ENCODE measurements at places on chromosomes 1 and 21. TPM values are rescaled to one million over a fixed set of nuclear protein-coding genes. Genes with fewer than 3 reads are reported as not detected.

DNA sequence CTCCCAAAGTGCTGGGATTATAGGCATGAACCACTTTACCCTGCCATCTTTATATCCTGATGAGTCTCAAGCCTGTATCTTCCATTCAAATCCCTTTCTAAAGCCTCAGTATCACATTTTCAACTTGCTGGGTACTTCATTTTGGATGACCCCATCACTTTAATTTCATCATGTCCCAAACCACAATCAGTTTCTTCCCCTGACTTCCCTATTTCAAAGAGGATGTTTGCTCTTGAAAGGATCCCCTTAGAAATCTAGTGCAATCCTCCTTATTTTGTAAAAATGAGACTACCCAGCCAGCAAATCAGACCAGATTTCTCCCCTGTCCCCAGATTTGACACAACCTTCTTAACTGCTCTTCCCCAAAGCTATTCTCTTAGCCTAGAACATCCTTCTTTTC lies 7.0 kb upstream of the TRIT1 start:
- no peaks in the 10 kb centered on the region for H3K27me3 ChIP-seq
- no peaks in the 10 kb centered on the region for H3K36me3 ChIP-seq
- H3K4me3 ChIP-seq, result no peak overlapping the region

DNA sequence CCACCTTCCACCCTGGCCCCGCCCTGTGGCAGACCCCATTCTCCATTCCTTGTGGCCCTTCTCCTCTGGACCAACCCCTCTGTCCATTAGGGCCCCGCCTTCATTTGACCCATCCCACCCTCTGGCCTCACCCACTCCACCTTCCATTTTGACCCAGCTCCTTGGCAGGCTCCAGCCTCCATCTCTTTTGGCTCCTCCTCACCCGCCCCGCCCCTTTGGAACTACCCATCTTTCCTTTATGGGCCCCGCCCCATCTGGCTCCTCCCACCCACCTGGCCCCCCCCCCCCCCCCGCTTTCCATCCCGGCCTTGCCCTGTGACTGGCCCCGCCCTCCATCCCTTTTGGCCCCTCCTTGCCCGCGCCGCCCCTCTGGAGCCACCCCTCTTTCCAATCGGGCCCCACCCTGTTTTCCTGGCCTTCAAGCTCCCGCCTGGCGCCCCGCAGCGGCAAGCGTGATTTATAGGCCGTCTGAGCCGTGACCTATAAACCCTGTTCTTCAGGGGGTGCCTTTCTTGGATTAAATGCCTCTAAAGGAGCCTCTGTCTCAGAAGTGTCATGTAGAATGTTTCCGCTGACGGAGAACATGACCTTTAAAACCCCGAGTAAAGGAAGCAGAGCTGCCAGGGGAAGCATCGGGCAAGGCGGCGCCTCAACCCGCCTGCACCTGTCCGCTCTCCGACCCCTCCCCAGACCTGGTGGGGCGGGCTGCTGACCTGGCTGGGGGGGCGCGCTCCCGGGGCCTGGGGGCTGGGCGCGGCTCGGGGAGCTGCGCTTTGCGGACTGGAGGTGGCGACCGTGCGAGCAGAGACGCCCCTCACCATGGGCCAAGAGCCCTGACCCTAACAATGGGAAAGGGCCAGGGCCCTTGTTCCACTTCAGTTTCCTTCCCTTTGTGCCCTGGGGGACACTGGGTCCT lies 178.0 kb downstream of the CAMTA1 start:
- no peak overlapping the region for H3K4me3 ChIP-seq
- H3K4me1 ChIP-seq, result peaks cover 16% of the 10 kb centered on the region
- H3K27me3 ChIP-seq, result no peaks in the 10 kb centered on the region
- no peaks in the 10 kb centered on the region for H3K36me3 ChIP-seq
- DNase-seq, result no peak

DNA sequence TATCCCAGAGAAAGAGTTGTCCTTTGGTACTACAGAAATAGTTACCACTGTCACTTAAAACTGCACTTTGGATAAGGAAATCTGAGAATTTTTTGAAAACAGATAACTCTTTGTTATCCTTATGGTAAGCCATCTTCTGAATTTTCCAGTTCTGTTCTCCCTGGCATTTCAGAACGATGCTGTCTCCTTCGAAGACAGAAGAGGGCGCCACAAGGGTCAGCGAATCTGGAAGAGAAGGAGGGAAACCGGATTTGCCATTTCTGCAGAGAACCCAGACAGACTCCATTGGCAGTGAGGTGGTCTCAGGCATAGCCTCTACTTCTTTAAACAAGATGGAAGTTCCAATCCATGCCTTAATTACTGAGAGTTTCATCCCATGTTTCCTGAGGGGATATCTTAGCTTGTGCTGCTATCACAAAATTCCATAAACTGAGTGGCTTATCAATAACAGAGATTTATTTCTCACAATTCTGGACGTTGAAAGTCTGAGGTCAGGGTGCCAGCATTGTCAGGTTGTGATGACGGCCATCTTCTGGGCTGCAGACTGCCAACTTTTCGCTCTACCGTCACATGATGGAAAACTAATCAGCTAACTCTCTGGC lies 6.4 kb downstream of the FCRL2 start:
- H3K27me3 ChIP-seq, result no peaks in the 10 kb centered on the region
- no peak overlapping the region for H3K27ac ChIP-seq
- no peak for DNase-seq

DNA sequence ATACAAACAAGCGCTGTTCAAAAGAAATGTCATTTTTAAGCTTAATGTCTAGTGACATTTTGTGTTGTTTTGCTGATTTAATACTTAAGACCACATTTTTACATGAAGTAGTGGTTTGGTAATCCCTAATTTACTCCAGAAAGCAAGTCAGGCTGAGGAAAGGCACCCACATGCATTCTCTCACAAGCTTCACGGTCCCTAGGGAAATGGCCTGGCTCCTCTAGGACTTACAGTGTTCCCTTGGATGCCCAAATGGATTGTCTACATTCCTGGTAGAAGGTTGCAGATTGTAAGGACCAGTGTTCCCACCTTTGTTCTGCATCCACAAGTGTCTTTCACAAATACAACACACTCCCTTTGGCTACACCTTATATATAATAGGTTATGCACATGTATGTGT lies 9.5 kb downstream of the GPSM2 start:
- no peaks in the 10 kb centered on the region for H3K4me1 ChIP-seq
- H3K27ac ChIP-seq, result no peak overlapping the region
- no peaks in the 10 kb centered on the region for H3K36me3 ChIP-seq
- no peak overlapping the region for H3K4me3 ChIP-seq

DNA sequence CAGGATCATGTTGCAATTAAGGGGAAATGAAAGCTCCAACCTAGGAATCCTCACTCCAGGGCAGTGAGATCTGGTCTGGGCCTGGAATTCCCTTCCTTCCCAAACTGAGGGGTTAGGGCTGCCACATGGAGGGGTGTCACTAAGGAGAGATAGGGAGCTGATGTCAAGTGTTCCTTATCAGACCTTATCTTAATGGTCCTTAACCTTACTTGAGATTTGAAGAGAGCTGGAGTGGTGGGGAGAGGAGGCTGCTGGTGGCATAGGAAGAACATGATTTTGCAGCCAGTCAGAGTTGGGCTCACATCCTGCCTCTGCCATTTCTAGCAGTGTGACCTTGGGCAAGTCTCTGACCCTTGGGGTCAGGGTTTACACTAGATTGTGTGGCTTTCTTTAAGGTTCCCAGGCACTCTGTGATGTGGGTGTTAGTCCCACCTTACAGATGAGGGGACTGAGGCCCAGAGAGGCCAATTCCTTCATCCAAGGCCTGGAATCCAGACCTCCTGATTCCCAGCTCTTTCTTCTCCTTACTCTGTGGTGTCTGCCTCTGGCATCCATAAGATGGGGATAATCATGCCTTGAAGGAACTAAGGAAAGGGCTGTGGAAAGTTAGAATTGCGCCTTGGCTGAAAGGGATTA lies 56.3 kb upstream of the SYNC start:
- DNase-seq, result no peak
- no peaks in the 10 kb centered on the region for H3K27me3 ChIP-seq
- H3K27ac ChIP-seq, result peak overlapping the region; percentile 72
- peaks cover 20% of the 10 kb centered on the region for H3K4me1 ChIP-seq

DNA sequence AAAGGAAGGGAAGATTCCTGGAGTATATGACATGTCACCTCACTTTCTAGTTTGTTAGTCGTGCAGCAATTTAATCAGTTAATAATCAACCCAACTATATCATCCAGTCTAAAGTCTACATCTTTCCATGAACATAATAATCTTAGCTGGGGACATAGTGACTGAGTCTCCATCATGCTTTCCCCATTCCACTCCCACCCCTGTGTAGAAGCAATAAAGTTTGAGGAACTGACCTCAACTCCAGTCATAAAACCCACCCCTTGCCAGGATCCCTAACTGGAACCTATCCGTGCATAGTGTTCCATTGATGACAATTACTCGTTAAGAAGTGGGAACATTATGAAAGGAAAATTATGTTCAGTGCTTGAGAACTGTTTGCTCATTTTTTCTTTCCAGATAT lies 48.9 kb upstream of the MROH9 start:
- H3K36me3 ChIP-seq, result no peaks in the 10 kb centered on the region
- H3K4me3 ChIP-seq, result no peak overlapping the region
- DNase-seq, result no peak
- no peak overlapping the region for H3K27ac ChIP-seq
- H3K4me1 ChIP-seq, result no peaks in the 10 kb centered on the region

DNA sequence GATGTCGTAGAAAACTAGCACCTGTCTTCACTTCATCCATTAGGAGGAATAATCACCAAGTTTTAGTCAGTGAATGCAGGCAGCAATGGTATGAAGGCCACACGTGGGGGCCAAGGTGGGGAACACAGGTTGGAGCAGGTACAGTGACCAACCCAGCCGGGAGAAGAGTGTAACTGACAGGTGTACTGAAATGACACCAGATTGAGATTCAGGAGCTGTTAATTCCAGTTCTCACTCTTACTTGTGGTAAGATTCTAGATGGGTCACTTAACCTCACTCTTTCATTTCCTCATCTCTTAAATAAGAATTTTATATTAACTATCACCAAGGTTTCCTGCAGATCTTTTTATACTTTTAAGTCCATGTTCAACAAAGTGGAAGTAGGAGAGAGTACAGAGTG lies 206.2 kb upstream of the PTBP2 start:
- no peaks in the 10 kb centered on the region for H3K27me3 ChIP-seq
- no peaks in the 10 kb centered on the region for H3K4me1 ChIP-seq
- no peak overlapping the region for H3K4me3 ChIP-seq
- no peaks in the 10 kb centered on the region for H3K36me3 ChIP-seq
- H3K27ac ChIP-seq, result no peak overlapping the region

DNA sequence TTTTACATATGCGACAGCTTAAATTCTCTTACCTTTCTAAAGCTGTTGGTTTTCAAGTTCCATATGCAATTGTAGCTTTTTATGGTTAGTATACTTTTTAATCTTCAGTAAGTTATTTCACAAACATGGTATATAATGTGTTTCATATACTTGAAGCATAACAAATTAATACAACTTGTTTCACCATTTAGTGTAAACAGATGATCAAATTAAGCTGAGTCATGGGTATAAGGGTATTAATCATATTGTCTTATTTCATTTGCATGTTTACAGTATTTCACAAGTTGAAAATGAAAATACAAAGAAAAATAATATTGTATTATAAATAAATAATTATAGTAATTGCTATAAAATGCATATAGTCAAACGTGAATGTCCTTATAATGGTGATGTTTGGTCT lies 92.1 kb downstream of the PTPRC start:
- no peaks in the 10 kb centered on the region for H3K27me3 ChIP-seq
- H3K27ac ChIP-seq, result no peak overlapping the region

GRCh38 chr1:183027791-183028190 lies 4.6 kb downstream of the LAMC1 start:
- no peaks in the 10 kb centered on the region for H3K36me3 ChIP-seq
- no peak overlapping the region for H3K27ac ChIP-seq
- H3K4me1 ChIP-seq, result peaks cover 8% of the 10 kb centered on the region

DNA sequence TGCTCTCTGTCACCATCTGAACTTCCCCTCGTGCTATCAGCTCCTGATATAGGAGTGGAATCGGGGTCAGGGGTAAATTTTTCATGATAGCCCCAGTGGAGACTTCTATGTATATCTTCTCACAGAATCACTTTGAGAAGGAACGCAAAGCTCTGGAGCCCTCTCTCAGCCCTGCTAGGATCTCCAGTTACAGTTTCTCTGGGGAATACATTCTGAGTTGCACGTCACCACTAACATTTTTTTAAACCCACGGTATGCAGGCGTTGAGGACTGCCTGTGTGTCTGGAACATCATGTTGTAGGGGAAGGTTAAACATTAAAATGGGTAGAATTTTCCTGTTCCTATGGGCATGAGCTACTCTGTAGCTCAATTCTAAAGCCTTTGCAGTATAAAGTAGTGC lies 116.4 kb upstream of the FAM78B start:
- no peak overlapping the region for H3K4me3 ChIP-seq
- no peak overlapping the region for H3K27ac ChIP-seq
- no peaks in the 10 kb centered on the region for H3K36me3 ChIP-seq
- no peaks in the 10 kb centered on the region for H3K4me1 ChIP-seq

- H3K4me3 ChIP-seq, result no peak overlapping the region
- H3K27me3 ChIP-seq, result no peaks in the 10 kb centered on the region
- no peak overlapping the region for H3K27ac ChIP-seq
- no peaks in the 10 kb centered on the region for H3K4me1 ChIP-seq
These were observed 62.0 kb upstream of the HP1BP3 start for GRCh38 chr1:20849100-20849499.

DNA sequence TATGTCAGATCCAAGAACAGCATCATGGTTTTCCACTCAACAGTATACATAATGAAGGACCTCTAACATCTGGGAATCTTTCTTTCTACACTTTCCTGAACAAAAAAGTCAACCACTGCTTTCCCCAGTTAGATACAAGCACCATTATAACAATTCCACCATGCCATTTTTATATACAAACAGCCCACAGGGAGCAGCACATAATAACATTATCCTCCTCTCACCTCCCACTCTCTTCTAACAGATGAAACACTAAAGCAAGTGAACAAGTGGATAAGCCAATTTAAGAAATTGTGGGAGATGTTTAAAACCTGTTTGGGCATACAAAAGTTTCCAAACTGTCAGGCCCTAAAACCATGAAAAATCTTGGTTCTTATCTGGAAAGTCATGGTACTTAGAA lies 29.4 kb upstream of the PRRC2C start:
- no peak overlapping the region for H3K4me3 ChIP-seq
- no peak for DNase-seq
- no peaks in the 10 kb centered on the region for H3K4me1 ChIP-seq
- H3K27ac ChIP-seq, result no peak overlapping the region
- no peaks in the 10 kb centered on the region for H3K36me3 ChIP-seq
- no peaks in the 10 kb centered on the region for H3K27me3 ChIP-seq

GRCh38 chr1:191261111-191261510 lies 783.4 kb upstream of the BRINP3 start:
- H3K4me1 ChIP-seq, result no peaks in the 10 kb centered on the region
- no peak overlapping the region for H3K27ac ChIP-seq
- H3K27me3 ChIP-seq, result no peaks in the 10 kb centered on the region
- H3K4me3 ChIP-seq, result no peak overlapping the region

PLA2G2F gene
- total RNA-seq, result 0.15 TPM

GART gene
- total RNA-seq, result 46.0 TPM

LCE3E gene
- not detected for total RNA-seq

NHLH1 gene
- total RNA-seq, result not detected

DPT gene
- total RNA-seq, result 2.7 TPM

All from ovary (tissue), 10 donors.